ENCODE measurements at places on chromosomes 13 and 19.
A peak's percentile ranks its signal among the peaks of the same experiment; 100 is the strongest.

- DNase-seq: no peak
Measured at GRCh38 chr13:95123726-95124125, 177.5 kb downstream of the ABCC4 start.

DNA sequence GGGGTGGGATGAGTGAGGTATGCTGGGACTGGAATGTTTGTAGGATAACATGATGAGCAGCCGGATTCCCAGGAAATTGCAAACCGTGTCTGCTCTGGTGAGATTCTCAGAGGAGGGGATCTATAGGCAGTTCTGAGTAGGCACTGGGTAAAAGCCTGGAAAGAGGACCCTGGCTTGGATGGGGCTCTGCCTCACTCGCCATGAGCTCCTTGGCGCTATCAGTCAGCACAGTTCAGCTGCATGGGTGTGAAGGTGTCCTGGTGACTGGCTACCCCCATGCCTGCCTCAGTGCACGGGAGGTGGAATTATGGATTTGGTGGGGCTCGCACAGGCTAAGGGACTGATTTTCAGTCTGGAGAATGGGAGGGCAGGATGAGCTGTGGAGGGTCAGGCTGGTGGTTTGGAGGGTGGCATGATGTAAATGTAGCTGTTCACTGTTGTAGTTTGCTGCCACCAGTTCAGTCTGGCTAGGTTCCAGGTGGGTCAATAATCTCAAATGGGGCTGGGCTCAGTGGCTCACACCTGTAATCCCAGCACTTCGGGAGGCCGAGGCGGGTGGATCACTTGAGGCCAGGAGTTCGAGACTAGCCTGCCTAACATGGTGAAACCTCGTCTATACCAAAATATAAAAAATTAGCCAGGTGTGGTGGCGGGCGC, 9.2 kb upstream of the ZNF627 start:
- peak; percentile 28 for DNase-seq

GRCh38 chr13:60148918-60149317, 14.8 kb downstream of the DIAPH3 start:
- no peak for DNase-seq

DNA sequence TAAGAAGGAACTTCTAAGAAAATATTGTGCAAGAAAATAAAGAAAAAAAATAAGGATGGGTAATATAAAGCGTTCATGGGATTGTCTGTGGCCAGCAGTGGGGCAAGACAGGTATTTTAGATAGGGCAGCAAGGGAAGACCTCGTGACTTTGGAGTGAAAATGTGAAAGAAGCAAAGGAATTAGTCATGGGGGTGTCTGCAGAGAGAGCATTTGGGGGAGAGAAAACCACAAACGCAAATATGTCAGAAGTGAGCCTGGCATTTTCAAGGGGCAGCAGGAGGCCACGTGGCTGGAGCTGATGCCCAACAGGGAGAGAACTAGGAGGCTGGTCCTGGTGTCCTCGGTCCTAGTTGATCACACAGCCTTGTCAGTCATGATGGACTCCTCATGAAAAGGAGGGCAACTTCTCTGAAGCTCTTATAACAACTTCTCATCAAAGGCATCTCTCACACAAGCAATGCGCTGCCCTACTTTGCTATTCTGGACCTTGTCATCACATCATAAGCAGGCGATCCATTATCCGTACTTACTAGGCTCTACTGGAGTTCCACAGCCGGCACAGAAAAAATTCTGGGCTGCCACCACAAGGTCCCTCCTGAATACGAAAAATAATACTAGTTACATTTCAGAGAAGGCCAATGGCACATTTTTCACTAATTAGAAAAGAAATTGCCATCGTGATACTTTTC, 31.0 kb downstream of the RUBCNL start:
- no peak for DNase-seq

DNA sequence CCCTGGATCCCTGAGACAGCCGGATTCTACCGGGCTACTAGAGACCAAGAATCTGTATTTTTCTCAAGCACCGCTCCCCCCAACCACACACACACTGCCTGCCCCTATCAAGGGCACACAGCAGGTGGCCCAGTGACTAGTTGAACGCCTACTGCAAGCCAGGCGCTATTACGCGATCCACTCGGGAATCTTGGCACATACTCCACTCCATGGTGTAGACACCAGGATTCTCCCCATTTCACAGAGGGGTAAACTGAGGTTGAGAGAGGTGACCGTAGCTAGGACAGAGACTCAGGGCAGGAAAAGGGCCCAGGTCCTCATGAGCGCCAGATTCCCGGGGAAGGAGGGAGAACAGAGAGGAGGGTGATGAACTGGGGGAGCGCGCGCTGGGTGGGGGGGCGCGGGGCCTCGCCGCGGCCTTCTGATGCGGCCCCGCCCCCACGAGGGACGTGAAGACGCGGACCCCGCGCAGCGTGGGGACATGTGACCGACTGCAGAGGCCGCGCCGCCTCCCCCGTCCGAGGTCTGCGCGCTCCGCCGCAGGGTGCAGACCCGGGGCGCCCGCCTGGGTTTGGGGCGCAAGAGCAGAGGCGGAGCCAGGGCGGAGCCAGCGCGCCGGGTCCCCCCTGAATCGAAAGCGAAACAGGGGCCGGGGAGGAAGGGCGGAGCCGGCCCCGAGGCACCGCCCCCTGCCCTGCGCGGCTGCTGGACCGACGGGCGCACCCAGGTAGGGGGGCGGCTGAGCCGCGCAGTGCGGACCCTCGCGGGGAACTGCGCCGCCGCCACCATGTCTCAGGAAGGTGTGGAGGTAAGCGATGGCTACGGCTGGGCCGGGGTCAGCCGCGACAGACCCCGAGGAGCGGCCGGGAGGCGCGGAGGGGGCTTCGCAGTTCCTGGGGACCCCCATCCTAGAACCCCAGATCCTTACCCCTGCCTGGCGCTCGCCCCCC, at the start of gene SHFL:
SHFL (plus strand) TSS at position 677 of the 950 bp plus-strand sequence; CDS start at position 788, 111 bp downstream.
- DNase-seq: no peak

GRCh38 chr19:31894451-31894850, 451.0 kb upstream of the ZNF507 start:
- no peak for DNase-seq

DNA sequence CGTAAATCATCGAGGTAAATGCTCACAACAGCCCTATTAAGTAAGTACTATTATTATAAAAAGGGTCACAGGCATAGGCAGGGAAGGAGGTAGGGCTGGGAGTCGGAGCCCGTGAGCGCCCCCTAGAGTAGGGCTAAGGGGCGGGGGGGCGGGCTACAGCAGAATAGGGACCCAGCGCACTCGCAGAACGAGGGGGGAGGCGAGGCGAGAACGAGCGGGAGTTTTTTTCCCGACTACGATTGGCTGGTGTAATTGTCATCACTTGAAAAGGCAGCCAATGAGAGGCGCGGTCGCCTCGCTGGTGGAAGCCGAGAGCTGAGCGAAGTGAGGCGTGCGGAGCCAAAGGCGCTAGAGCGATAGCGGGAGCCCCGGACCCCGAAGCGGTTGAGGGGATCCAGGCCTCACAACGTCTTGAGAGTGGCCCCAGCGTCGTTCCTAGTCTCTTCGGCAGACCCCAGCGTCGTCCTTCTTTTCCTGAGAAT, 24.2 kb downstream of the KEAP1 start:
- peak; percentile 92 for DNase-seq

- no peak for DNase-seq
Measured at GRCh38 chr19:27780367-27781075, 1432.4 kb downstream of the UQCRFS1 start.

DNA sequence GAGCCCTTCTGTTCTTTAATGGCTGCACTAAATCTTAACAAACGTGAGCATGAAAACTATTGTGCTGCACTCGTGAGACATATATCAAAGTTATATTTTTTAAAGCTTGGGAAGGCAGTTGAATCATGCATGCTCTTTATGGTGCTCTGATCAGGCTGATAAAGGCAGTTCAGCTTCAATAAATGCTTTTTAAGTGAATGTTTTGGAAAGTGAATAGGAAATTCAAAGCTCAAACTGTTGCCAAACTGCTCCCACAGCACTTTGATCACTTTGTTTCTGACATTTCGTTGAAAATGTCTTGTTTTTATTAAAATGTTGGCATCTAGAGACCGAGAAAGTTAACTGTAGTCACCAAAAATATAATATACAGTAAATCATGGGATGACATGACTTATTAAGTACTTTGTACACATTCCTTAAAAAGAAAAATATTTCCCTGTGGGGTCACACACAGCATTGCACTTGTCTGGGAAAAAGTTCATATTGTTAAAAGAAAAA, 625.7 kb upstream of the PCDH9 start:
- DNase-seq: no peak

GRCh38 chr19:13992025-13992424, 14.1 kb downstream of the RFX1 start:
- no peak for DNase-seq

- no peak for DNase-seq
Measured at GRCh38 chr13:63696055-63696454, 2280.4 kb upstream of the PCDH20 start.

DNA sequence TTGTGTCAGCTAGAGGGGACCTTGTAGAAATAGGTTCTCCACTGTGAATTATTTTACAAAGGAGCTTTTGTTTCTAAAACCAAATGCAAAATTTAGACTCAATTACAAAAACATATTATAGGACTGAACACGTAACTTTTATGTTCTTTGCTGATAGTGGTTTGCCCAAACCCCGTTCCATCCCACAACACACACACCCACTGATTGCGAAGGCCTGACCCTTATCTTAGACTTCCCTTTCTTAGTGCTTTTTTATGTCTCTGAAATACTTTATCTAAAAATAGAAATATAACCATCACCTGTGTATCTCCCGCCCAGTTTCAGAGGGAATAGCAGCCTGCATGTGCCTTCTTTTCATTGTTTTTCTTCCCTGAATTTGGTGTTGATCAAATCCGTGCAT, 13.0 kb downstream of the CCNA1 start:
- no peak for DNase-seq

- DNase-seq: no peak
Measured at GRCh38 chr19:38251564-38252051, 4.6 kb downstream of the PPP1R14A start.

GRCh38 chr19:6531956-6532243, 1.1 kb downstream of the TNFSF9 start:
- DNase-seq: no peak

DNA sequence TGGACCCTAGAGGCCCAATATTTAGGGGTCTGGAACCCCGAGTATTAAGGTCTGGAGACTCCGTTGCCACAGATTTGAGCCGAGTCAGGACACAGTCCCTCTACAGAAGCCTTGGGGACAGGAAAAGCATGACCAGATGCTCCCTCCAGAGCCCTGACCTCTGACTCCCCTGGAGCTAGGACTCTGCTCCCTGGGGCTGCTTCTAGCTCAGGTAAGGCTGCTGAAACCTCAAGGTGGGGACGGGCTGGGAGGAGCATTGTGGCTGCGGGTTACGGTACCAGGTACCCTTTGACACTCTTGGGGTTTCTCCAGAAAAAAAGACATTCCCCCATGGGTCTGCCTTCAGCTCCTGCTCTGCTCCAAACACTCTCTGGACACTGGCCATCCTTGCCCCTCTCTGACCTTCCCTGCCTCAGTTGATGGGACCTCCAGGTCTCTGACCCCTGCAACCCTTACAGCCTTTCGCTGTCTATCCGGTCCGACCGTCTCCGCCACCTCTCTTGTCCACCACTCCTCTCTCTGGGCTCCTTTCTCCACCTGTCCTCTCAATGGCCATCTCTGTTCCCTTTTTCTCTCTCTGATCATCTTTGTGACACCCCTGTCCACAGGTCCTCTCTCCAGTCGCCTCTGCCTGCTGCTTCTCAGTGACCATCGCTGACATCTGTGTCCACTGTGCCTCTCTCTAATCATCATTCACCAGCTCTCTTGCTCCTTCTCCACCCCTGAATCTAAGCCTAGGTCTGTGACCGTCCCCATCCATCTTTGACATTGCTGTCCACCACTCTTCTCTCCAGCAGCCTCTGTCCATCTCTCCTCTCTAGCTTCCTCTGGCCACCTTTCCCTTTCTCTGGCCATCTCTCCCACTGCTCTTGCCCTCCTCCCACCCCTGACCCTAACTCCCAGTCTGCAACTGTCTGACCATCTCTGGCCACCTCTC, 1.4 kb downstream of the LRFN3 start:
- DNase-seq: no peak

DNA sequence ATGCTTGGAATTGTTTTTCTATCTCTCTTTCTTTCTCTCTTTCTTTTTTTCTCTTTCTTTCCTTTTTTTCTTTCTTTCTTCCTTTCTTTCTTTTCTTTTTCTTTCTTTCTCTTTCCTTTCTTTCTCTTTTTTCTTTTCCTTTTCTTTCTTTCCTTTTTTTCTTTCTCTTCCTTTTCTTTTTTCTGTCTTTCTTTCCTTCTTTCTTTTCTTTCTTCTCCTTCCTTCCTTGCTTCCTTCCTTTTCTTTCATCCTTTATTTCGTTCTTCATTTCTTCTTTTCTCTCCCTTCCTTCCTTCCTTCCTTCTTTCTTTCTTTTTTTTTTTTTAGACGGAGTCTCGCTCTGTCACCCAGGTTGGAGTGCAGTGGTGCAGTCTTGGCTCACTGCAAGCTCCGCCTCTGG, 1.9 kb upstream of the MEX3D start:
- no peak for DNase-seq

DNA sequence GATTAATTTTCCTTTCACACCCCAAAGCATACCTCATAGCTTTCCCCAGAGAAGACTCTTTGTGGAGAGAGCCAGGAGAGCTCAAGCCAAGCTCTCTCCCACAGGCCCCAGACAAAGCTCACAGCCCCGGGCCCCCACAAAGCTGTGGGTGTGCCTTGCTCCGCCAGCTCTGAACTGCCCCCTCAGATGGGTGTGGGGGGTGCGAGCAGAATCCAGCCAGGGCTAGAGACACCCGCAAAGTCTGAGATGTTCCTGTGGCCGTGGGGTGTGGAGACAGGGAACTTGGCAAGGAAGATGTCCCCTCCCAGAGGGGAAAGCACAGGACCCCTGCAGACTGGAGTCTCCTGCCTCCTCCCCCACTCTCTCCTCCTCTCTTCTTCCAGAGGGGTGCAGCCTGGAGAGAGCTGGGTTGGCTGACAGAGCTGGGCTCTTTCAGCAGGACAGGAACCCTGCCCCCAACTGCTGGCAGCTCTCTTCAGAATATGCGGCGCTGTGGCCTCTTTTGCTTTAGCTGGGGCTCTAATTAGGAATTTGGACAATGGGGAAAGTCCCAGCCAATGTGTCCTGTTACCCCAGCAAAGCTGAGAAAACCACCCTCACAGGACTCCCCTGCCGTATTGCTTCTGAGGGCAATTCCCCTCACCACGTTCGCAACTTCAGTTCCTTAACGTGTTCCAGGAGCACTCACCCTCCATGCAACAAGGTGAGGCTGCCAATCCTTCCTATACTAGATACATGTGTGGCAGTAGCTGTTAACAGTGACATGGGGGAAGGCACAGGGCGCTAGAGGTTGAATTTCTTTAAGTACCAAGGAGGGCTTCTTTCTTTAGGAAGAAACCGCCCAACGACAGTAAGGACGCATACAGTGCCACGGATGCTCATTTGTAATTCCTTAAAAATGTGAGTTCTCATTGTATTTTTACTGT, 170.0 kb downstream of the COL4A1 start:
- DNase-seq: no peak

GRCh38 chr19:35796645-35797542, 15.8 kb downstream of the PRODH2 start:
- DNase-seq: no peak

GRCh38 chr13:42039457-42039945, 8.9 kb upstream of the DGKH start:
- no peak for DNase-seq
